ENCODE measurements at places on chromosomes 12 and 14. TPM values are rescaled to one million over a fixed set of nuclear protein-coding genes. Genes with fewer than 3 reads are reported as not detected.

The ARMH4 gene
- total RNA-seq: 54.2 TPM

The OR6J1 gene
- total RNA-seq: not detected

The LIN7A gene
- 44.4 TPM for total RNA-seq

The HHIPL1 gene
- 5.3 TPM for total RNA-seq

The SOAT2 gene
- under 0.01 TPM for total RNA-seq

The KRT8 gene
- not detected for total RNA-seq

The LTBP2 gene
- 1.2 TPM for total RNA-seq

The GPR135 gene
- total RNA-seq: 5.3 TPM

The TEX22 gene
- total RNA-seq: 0.41 TPM

The LALBA gene
- total RNA-seq: not detected

The NFATC4 gene
- 2.9 TPM for total RNA-seq

The PLEKHG7 gene
- not detected for total RNA-seq

The KRT78 gene
- not detected for total RNA-seq

Data from frontal cortex (tissue), 4 donors.